ENCODE measurements at places on chromosomes 7 and 10.

DNA sequence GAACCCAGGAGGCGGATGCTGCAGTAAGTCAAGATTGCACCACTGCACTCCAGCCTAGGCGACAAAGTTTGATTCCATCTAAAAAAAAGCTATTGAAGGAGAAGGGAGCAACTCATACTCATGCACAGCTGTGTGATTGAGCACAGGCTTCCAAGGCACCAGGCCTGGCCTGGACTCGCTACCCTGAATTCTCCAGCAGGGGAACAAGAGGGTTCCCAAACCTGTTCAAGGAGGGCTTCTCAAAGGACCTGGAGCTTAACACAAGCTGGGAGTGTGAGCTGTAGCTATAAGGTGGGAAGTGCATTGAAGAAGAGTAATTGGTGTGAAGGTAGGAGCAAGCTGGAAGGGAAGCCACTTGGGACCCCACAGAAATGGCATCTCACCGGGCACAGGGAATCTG lies 15.1 kb upstream of the DDIT4 start:
- DNase-seq: no peak

DNA sequence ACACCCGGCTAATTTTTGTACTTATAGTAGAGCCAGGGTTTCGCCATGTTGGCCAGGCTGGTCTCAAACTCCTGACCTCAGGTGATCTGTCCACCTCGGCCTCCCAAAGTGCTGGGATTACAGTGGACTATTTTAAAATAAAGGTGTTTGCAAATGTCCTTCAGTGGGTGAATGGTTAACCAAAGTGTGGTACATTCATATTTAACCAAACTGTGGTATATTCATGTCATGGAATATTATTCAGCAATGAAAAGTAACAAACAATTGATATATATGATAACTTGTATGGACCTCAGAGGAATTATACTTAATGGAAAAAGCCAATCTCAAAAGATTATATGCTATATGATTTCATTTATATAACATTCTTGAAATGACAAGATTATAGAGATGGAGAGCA lies 190.0 kb downstream of the CREB5 start:
- no peak for DNase-seq

DNA sequence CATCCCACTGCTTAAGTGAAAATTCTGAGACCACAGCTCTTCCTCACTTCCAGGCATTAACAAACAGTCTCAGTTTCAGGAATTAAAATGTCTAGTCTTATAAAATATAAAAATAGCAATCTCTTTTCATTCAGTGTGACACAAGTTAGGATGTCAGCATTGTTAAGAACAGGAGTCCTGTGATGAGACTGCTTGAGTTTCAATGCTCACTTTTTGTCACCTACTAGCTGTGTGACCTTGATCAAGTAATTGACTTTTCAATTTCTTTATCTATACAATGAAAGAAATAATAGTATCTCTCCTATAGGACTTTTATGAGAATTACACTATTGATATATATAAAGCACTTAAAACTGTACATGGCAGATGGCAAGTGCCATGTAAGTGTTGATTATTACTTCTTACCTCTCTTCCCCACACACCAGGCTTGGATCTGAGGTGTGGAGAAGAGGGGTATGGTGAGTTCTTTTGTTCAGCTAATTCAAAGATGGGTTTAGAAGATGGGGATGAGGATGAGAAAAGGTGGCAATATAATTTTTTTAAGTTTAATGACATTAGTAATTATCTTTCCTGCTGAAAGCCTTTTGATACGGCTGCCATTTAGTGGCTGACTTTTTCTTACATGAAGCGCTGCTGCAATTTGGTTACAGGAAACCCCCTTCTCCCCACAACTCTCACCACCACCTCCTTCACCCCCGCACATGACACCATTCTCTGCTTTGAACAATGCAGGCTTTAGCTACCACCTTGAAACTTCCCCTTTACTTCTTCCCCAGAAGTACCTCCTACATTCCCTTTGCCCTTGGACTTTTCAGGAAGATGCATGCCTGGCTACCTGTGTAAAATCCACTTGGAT lies 20.8 kb upstream of the HYAL4 start:
- DNase-seq: peak; percentile 60

- DNase-seq: no peak
These were observed 342.4 kb downstream of the BBS9 start for GRCh38 chr7:33471636-33472242.

- no peak for DNase-seq
These were observed 13.0 kb downstream of the SLC25A13 start for GRCh38 chr7:96308950-96309263.

DNA sequence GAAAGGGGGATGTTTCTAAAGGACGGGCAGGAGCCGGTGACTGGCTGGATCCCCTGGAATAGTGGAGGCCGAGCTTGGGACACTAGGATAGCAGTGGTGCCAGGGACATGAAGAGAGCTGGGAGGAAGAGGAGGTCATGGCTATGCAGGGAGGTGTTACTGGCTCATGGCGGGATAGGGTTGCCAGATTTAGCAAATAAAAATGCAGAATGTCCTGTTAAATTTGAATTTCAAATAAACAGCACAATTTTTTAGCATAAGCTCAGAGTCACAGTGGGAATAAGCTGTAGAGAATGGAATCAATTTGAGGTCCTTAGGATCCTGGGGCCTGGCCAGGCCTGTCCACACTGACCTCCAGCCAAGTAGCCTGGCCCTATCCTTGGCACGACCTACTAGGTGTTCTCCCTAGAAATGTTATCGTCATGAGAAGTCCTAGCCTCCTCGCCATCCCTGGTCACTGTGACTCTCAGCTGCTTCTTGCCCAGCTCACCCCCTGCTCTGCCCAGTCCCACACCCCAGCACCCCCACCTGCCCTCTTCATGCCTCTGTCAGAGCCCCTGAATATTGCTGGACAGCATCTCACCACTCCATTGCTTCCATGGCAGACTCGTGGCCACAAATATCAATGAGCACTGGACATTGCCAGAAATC lies 7.6 kb upstream of the KCP start:
- DNase-seq: no peak

GRCh38 chr10:11685787-11686218 lies 56.4 kb upstream of the ECHDC3 start:
- DNase-seq: no peak

GRCh38 chr7:134140889-134141867 lies 14.0 kb downstream of the LRGUK start:
- DNase-seq: peak; percentile 78

DNA sequence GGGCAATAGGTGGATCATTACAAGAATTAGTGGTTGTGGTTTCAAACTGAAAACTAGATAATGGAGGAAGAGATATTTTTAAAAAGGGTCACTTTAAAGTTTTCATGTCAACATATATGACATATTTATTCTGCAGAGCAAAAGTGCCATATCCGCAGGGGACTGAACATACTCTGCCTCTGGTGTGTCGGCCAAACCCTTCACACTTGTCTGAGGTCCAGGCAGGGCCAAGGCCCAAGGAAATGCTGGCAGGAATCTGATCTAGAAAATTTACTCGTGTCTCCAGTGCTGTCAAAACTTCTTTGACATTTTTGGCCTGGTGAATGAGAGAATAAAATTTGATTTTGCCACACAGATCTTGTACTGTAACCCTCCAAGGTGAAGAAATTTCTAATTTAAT lies 562.3 kb downstream of the CCSER2 start:
- no peak for DNase-seq

DNA sequence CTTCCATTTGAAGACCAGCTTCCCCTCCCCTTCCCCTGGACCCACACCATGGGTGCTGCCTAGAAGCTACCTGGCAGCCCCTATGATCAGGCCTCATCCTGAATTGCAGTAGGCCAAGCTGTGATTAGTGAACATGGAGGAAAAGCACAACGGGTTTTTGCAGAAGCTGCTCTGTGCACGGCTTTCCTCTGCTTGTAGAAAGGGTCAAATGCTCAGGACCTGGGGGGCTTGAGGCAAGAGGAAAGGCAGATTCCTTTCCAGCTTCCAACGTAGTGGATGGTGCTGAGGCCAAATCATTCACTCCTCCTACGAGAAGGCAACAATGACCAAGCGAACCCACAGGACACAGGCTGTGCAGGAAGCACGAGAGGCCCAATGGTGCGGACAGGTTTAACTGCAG lies 410.3 kb upstream of the SHH start:
- DNase-seq: peak; percentile 12

DNA sequence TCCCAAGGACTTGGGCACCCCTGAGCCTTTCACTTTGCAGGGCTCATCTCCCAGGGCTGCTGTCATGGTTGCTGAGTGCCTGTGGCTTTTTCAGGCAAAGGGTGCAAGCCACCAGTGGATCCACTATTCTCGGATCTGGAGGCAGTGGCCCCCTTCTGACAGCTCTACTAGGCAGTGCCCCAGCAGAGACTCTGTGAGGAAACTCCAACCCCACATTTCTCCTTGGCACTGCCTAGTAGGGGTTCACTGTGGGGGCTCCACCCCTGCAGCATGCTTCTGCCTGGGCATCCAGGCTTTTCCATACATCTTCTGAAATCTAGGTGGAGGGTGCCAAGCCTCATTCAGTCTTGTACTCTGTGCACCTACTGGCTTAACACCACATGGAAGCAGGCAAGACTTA lies 675.0 kb upstream of the MBL2 start:
- no peak for DNase-seq

- DNase-seq: no peak
These were observed 150.4 kb downstream of the MAD1L1 start for GRCh38 chr7:2082139-2082998.

DNA sequence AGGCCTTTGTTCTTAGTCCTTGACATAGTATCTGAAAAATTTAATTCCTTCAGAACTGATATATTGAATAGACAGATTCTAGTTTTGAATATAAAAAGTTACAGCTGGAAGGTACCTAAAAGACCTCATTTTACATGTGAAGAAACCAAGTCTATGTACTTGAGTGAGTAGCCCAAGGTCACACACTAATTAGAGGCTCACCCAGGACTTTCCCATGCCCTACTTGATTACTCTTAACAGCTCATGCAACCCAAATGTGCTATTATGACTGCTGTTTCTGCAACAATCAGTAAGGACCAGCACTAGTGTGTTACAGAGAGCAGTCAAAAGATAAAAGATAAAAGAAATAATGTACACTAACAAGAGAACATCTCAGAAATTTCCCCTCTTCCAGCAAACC lies 40.7 kb upstream of the BET1 start:
- no peak for DNase-seq

DNA sequence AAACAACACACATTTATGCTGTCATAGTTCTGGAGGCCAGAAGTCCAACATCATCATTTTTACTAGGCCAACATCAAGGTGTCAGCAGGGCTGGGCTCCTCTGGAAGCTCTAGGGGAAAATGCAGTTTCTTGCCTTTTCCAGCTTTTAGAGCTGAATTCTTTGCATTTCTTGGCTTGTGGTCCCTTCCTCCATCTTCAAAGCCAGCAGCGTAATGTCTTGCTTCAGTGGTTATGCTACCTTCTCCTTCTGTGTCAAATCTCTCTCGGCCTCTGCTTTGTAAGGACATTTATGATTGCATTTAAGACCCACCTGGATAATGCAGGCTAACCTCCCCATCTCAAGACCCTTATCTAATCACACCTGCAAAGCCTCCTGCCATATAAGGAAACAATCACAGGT lies 66.5 kb upstream of the ANKRD1 start:
- DNase-seq: no peak

DNA sequence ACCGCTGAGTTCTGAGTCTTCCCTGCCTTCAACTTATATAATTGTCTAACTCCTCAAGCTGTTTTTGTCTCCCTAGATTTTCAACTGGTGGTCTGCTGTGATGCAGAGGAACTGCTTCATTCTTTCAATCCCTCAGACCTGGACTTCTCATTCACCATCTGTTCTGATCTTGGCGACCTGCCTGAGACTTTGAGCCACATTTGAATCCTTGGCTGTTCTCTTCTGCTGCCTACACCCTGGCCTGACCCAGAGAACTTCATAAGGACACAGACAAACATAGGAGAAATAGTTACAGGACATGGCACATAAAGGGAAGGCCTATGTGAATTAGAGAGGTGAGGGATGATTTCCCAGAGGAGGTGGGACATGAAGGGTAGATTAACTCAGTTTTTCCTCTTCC lies 326.7 kb downstream of the PTEN start:
- DNase-seq: no peak

GRCh38 chr7:128037880-128038619 lies 6.8 kb upstream of the LRRC4 start:
- no peak for DNase-seq

DNA sequence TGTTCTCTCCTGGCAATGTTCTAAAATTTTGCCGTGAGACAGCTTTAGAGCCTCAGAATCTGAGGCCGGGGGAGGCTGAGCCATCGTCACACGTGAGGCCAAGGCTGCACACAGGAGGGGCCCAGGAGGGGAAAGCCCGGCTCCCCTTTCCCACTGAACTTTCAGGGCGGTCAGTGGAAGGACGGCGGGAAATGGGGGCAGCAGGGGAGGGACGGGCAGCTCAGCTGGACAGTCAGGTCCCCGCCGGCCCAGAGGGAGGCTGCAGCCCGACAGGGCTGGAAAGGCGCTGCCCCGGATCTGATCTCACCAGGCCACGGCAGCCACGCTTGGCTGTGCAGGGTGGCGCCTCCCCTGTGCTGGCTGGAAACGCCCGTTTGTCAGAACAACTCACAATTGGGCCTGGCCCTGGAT lies 43.3 kb upstream of the ADGRA1 start:
- no peak for DNase-seq

DNA sequence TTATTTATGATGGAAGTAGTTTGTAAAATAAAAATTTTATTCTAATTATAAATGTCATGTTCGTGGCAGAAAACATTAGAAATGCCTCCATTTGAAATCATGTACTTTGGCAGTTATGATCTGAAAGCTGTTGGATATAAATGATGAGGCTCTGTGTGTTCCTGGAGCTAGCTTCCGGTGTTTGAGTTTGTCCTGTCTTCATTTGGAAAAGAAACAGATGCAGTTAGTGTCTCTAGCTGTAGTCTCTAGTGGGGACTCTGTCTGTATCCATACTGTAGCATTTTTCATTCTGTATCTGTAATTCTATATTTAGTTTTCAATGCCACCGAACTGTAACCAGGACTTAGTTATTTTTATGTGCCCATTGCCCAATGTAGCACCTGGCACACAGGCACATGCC lies 197.0 kb upstream of the FZD1 start:
- no peak for DNase-seq
